HuH-7 (cell line): ENCODE measurements at places on chromosomes 6 and 20.

- DNase-seq = no peak
These were observed 192.3 kb downstream of the C6orf118 start for GRCh38 chr6:165117121-165117520.

GRCh38 chr6:148407372-148407771 is 64.7 kb downstream of the SASH1 start:
- no peak for DNase-seq

DNA sequence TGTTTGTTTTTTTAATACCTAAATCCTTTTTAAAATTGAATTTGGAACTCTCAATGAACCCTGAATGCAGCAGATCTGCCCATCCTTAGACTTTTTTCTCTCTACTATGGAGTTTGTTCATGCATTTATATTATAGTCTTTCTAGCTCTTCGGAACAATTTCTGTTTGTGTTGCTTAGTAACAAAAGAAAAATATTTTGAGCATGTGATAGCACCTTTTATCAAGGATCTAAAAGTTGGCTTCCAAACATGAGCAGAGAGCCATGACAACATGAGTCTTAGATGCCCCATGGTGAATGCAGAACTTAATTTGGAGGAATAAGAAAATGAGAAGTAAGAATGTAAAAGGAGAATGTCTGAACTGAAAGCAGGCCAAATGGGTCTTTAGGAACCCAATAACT is 133.7 kb downstream of the EDN1 start:
- DNase-seq = no peak

GRCh38 chr6:92700411-92700810 is 718.9 kb downstream of the EPHA7 start:
- DNase-seq = no peak

DNA sequence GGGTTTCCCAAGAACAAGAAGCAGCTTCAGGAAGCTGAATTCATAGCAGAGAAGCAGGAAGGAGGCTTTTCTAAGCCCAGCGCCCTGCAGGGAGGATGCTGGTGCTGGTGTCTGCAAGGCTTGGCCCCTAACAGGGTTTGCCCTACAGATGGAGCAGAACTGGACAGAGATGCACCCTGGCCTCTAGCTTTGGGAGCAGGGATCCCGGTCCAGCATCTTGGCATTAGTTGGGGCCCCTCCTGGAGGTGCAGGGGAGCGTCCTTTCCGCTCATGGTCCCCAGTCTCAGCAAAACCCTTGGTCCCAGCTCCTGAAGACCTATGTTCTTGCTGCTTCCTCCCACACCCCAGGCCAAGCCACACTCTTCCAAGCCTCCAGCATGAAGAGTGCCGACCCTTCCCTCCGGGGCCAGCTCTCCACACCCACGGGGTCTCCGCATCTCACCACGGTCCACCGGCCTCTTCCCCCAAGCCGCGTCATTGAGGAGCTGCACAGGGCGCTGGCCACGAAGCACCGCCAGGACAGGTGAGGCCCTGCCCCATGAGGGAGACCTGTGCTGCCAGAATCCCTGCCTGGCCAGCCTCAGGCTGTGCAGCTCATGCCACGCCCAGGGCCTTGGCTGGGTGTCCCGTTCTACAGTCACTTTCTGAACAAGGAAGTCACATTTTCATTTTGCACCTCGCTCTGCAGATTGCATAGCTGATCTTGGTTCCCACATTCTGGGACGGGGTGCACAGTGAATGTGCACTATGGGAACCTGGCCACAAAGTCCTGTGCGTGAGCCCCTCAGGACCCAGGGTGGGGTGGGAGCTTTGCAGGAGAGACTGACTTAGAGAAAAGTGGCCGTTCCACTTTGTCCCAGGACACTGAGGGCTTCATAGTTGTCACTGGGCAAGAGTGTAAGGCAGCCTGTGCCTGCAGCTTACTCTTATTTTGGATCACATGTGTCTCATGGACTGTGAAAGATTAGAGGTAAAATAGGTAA is 160.2 kb downstream of the SYCP2 start:
- DNase-seq = no peak

- no peak for DNase-seq
These were observed 75.6 kb downstream of the SNX9 start for GRCh38 chr6:157898640-157899039.

GRCh38 chr6:151372164-151372563 is 19.2 kb downstream of the ZBTB2 start:
- no peak for DNase-seq

GRCh38 chr6:74073429-74073828 is 377.4 kb downstream of the CD109 start:
- no peak for DNase-seq

- DNase-seq = peak; percentile 97
These were observed 207.1 kb downstream of the PREX1 start for GRCh38 chr20:48620507-48621375.

DNA sequence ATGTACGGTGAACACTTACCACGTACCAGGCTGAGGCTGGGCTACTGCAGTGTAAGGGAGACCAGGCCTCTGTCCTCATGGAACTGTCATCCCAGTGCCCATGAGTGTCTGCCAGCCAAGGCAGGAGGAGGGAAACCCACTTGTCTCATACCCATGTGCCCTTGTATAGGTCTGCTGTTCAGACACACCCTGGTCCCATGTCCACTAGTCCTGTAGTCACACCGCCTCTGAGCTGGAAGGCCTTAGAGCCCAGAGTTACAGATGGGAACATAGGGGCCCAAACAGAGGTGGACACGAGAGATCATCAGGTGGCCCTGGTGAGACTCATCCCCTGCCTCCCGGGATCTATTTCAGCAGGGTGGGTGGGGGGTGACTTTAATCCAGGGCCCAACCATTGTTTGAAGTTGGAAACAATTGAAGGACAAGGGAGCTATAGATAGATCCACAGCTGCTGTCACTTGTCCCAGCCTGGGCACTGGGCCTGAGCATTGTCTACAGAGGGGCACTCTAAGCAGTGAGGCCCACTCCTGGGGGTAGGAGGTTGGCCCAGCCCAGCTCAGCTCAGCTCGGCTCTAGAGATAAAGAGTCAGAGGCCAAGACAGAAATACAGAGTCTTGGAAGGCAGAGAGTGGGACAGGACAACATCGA is 14.6 kb downstream of the MYH7B start:
- no peak for DNase-seq

DNA sequence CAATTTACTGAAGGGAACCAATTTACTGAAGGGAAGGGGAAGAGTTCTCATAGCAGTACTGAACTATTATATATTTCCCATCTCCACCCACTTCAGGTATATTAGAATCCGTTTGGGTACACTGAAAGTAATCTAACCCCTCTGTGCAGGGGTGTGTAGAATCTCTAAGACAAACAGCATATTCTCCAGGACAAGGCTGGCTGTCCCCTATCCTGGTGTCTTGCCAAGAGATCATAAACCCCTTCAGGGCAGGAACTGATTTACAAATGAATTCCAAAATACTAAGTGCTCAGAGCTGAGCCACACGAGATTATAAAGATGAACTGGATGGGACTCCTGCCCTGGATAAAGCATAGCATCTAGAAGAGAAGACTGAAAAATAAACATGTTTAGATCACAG is 9.2 kb downstream of the ASF1A start:
- no peak for DNase-seq

DNA sequence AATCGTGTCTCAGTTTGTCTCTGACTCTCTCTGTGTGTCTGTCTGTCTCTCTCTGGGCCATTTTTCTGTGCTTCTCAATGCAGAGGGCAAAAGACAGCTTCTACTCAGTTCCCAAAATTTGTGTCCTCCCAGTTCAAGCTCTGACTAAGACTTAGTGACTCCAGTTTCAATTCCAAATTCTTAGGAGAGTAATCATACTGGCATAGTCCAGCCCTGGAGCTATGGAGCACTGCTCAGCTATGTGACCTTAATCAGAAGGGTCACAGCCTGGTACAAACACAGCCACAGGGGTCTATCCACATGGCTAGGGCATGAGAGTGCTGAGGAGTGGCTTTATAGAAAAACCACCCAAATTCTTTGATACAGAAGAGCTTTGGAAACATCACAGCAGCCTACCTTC is 91.9 kb downstream of the FOXF2 start:
- no peak for DNase-seq

DNA sequence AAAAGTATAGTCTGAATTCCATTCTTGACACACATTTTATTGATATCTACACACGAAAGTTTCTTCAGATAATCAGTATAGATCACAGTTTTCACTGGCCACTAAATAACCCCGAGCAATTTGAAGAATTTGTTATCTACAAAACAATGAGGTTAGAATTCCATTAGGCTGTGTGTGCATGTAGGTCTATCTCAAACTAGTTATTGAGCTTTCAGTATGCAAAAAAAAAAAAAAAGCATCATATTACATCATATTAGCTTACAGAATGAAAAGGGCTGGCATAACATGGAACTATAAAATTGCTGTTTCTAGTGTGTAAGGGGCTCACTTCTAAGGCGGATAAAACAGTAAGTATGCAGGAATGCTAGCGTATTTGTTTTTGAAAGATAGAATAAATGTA is 59.5 kb upstream of the ADGRG6 start:
- DNase-seq = no peak

DNA sequence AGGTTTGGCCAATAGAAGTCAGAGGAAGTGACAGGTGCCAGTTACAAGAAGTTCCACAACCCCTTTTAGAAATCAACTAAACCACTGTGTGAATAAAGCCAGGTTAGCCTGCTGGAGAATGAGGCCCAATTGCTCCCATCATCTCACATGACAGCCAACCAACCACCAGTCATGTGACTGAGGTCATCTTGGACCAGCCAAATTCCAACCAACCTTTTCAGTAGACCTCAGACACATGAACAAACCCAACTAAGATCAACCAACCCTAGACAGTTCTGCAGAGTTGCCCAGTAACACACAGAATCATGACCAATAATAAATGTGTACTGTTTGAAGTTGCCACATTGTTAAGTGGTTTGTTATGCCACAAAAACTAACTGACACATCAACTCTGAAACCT is 44.6 kb upstream of the GGTLC1 start:
- no peak for DNase-seq

GRCh38 chr6:71967436-71967835 is 81.1 kb downstream of the RIMS1 start:
- no peak for DNase-seq

- DNase-seq = no peak
These were observed 613.6 kb downstream of the TFAP2A start for GRCh38 chr6:9801249-9801754.

DNA sequence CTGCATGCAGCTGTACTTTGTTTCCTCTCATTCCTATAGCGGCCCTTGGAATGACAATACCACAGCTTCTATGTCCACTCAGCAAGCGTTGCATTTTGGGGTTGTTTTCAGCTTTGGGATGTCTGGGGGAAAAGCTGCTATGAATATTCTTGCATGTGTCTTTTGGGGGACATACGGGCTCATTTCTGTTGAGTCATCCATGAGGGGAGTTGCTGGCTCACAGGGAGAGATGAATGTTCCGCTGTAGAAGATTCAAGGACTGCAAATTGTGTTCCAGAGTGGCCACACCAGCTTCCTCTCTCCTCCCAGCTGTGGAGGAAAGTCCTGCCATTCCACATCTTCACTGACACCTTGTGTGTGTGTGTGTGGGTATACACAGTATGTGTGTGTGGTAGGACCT is 43.3 kb downstream of the TGM2 start:
- DNase-seq = no peak

GRCh38 chr6:134453792-134454510 is 136.0 kb upstream of the SGK1 start:
- DNase-seq = no peak

DNA sequence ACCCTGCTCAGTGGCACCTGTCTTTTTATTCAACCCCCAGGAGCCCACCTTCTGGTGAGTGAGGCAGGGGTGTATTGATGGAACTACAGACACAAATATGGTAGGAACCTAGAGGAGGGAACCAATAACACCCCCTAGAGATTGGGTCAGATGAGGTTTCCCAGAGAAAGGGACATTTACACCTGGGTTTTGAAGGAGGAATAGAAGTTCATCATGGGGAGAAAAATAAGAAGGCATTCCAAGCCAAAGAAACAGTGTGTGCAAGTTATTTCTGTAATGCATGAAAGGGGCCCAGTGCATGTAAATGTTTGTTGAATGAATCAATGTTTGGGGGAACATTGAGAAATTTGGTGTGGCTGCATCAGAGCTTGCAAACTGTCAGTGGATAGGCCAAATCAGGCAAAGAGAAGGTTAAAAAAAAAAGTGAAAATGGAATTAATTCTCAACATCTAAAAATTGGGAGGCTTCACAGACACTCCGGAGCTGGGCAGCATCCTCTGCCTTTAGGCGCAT is 11.1 kb upstream of the KIAA1755 start:
- no peak for DNase-seq

DNA sequence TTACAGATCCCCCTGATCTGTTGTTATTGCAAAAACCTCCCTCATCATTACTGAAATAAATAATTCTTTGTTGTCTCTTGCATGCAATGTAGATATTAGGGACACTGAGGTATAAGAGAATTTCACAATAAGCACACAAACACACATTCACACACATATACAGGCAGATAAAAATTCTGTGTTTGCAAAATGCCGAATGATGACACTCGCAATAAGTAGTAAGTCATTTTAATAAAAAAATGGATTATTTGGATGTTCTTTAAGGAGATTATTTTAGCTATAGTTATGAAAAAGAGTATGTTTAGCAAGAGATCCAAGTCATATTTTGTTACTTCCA is 13.6 kb downstream of the DEFB114 start:
- DNase-seq = no peak

DNA sequence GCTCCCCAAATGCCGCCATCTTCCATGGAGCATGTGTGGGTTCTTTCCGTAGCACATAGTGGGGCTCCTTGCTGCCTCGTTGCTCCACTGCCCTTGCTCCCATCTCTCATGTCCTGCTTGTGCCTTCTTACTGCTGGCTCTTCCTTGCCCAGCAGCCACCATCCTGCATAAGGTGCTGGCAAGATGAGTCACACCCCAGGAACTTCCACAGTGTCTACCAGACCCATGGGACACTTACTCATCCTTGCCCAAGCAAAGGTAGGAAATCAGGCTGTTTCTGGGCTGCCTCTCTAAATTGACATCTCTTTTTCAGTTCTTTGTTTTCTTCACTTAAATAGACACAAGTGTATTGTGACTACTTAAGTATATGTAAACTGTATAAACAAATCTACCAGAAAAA is 39.4 kb upstream of the RGS17 start:
- DNase-seq = no peak

GRCh38 chr6:115712291-115712961 is 348.3 kb downstream of the FRK start:
- DNase-seq = no peak

DNA sequence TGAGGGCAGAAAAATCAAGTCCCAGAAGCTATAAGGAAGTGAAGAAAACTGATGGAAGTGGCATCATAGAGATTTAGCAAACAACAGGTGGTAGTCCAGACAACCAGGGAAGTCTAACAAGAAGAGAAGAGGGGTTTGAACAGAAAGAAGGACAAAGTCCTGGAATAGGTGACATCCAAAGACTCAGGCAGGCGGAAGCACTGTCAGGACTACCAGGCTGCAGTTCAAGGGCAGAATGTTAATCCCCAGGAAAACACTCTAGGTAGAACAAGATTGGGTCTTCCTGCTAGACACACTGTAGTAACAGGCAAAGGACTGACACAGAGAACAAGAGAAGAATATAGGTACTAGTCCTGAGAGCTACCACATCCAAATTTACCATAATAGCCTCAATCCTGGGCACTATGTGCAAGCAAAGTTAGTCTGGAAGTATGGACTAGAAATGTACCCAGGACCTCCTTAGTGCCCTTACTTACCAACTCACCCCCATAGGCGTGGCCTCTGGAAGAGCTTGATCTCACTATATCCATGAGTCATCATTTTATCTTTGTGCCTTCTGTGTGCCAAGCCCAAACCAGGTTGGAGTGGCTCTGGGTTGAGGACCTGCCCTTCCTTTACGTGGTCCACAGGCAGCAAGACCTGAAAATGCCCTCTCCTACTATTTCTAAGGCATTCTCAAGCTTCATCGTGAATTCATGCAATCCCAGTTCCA is 2.2 kb upstream of the EPB41L2 start:
- no peak for DNase-seq
